Activated CD4-positive, alpha-beta T cell treated with anti-CD3 and anti-CD28 coated beads, Interleukin-2, amount 50 U/mL, for 1 hour (primary cell): ENCODE measurements at places on chromosomes 7 and 10.

GRCh38 chr10:50653142-50653541, 29.4 kb upstream of the SGMS1 start:
- DNase-seq = peak; percentile 20

DNA sequence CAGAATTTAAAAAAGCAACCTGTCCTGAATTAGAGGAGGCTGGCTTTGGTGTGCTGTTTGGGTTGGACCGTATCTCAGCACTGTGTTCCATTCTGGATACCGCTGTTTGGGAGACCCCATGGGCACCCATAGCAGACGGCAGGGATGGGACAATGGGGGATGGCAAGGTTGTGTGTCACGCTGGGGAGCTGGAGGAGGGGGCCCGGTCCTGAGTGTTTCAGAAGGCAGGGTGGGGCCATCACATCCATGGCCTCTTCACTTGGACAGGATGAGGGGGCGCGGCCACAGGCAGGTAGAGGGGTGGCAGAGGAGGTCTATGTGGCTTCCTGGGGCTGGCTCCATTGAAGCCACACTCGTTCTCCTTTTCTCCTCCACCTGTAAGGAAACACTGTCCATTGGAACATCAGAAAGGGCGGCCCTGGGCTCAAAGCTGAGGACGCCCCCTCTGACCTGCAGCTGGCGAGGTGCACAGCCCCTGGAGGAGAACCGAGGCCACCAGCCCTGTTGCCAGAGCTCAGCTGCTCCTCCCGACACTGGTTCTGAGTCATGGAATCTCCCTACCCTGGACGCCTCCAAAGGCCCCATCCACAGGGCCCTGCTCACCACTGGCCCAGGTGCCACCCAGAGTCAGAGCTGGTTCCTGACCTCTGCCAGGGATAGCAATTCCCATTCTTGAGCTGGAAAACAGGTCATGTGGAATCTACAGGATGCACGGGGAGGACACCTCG, 587.3 kb downstream of the DNAJB6 start:
- DNase-seq = no peak

- no peak for DNase-seq
Measured at GRCh38 chr10:128713471-128713870, 587.2 kb upstream of the MKI67 start.

DNA sequence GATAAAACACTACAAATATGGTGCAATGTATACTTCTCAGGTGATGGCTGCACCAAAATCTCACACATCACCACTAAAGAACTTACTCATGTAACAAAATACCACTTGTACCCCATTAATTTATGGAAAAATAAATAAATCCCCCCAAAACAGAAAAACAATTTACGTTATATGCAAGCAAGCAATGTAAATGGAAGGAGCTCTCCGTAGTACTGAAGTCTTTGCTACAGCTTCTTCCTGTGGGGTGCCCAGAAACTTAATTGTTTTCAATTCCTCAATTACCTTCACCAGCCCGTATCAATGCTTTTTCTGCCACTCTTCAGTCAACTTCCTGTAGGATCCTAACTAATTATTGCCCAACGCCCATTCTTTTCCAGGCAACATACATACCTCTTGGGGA, 138.1 kb downstream of the RELN start:
- DNase-seq = no peak

DNA sequence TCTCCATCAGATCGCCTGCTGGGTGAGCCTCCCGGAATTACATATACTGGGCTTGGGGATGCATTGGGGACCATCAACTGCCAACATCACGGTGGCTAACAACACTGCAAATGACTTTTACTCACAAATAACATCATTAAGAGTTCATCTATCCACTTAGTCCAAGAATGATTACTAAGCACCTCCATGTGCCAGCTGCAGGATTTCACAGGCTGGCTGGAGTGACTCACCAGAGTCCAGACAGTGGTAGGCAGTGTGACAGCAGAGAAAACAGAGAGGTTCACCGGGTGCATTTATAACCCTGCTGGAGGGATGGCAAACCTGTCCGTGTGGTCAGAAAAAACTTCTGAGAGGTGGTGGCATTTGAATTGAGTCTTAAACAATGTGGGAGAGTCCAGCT, 3.2 kb upstream of the IGFBP3 start:
- DNase-seq = no peak

DNA sequence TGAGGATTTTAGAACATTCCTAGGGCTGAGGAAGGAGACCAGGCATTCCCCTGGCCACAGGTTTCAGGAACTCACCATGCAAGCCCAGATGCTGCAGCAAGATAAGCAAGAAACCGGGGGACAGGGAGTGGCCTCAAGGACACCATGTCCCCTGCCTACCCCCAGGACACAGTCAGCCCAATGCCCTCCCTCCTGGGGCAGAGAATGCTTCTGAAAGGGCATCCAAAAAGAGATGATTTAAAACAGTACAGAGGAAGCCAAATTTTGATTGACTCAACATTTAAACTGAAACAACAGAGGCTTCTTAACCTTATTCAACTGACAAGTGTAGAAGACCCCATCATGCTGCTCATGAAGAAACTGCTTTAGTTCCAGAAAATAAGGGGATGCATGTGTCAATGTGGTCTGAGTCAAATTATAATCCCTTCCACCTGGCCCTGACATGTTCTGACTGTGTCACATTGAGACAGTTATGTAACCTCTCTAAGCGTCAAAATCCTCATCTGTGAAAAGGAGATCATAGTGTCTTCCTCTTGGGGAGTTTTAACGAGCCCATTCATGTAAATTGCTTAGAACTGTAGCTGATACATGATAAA, 60.0 kb downstream of the ICA1 start:
- no peak for DNase-seq

- DNase-seq = no peak
Measured at GRCh38 chr7:96313940-96314339, 8.0 kb downstream of the SLC25A13 start.

GRCh38 chr7:112556633-112557032, 75.8 kb downstream of the LSMEM1 start:
- no peak for DNase-seq
